KG1 (cell line): ENCODE measurements at places on chromosomes 3 and 15.

- no peak for DNase-seq
These were observed 66.0 kb downstream of the PLD1 start for GRCh38 chr3:171744158-171744741.

DNA sequence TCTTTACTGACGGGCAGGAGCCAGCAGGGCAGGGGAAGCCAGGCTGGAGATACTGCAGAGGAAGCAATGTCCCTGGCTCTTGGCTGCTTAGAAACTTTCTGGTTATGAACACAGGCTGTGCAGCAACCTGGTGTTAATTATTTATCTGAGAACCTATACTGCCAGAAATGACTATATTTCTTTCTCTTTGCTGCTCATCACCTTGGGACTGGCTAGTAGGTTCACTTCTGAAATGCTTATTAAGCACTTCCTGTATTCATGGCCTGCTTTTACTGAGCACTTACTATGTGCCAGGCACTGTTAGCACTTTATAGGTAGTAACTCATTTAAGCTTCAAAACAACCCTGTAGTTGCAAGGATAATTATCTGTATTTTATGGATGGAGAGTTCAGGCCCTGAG, 57.6 kb downstream of the RAB11A start:
- no peak for DNase-seq

DNA sequence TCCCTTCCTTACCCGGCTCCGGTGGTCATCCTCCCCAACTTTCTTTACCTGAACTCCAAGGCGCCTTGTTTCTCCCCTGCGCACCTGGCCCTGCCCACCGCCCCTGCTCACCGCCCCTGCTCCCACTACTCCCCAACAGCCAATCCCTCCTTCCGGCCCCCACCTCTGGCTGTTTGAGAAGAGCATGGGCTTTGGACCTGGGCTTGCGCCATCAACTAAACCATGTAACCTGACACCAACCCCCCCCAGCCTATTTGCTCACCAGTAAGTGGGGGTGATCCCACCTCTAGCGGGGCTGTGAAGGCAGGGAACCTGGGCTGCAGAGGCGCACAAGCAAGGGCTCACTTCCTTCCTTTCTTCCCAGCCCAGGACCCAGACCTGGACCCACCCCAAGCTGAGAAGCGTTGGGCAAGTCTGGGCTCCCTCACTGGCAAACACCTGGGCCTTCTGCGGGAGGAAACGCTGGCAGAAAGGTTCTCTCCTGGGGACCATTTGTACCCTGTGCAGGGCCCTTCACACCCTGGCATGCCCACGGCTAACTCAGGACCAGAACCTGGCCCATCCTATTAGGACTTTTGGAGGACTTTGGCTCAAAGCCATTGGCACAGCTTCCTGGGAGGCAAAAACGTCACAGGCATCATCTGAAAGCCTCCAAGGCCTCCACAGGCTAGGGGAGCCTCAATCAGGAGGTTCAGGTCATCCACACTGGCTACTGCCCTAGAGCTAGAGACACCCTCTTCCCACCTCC, at the start of gene PLXNB1:
Gene PLXNB1 (minus strand): TSS at position 127 of the 748 bp plus-strand sequence. CDS start 5,475 bp downstream, outside the sequence.
- no peak for DNase-seq

GRCh38 chr3:113261626-113262303, 50.4 kb downstream of the BOC start:
- DNase-seq = no peak

DNA sequence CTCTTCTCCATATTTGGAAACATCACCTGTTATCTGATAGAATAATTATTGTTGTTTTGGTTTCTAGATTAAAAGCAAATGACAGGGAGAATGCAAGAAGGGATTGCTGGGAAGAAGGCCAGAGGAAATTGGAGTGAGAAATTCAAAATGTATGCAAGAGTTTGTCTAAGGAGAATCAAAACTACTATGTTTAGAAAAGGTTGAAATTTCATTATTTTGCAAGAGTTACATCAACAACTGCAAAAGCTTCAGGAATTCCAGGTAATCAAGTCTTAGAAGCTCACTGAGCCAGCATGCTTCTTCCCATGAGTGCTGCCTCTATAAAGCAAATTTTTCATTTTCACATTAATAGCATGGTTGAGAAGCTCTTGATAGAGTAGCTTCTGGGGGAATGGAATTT, 177.2 kb upstream of the GBE1 start:
- no peak for DNase-seq

DNA sequence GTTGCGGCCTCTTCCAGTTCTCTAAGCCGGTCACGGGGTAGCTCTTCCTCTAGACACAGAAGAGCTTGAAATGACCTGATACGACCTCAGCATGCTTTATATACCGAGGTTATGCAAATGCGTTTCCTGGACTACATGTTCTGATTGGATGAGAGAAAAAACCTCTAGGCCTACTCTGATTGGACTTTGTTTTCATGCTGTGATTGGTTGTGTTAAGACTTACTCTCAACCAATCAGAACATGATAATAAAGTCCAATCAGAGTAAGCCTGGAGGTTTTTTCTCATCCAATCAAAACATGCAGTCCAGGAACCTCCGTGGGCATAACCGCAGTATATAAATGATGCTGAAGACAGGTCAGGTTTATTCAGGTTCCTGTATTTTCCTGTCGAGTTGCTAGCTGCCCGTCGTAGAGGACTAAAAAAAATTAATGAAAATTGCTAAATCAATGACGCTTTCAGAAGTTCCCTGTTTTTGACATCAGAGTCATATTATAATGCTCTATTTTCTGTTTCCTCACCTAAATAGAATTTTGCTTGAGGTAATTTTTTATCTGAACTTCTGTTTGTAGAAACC, 177.4 kb downstream of the POTEB3 start:
- no peak for DNase-seq

DNA sequence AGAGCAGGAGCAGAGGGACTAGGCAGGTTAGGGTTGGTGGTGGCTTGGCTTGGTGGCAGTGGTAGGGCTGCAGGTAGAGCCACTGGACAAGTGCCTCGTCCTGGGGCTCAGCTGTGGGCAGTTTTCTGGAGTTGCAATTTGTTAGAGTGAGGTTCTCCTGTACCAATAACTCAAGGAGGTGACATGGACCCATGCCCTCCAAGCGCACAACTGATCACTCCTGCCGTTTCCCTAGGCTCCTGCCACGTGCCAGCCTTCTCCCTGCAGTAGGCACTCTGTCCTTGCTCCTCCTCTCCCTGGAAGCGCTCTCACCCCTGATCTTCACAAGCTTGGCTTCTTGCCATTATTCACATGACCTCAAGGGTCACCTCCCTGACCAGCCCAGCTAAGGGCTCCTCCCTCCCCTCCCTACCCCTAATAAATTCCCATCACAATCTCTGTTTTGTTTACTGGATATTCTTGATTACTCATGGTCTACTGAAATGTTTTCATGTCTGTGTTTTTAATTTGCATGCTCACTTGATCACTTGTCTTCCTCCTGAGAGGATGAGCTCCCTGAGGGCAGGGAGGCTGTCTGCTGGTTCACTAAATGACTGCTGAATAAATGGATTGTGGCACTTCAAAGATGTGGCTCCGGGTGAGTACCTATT, 3.3 kb downstream of the WNT7A start:
- no peak for DNase-seq

- DNase-seq = no peak
These were observed 68.6 kb downstream of the EXOG start for GRCh38 chr3:38564631-38565338.

- DNase-seq = no peak
These were observed 226.5 kb upstream of the PROK2 start for GRCh38 chr3:72011485-72011884.

GRCh38 chr3:60917141-60917540, 334.1 kb downstream of the FHIT start:
- DNase-seq = no peak

GRCh38 chr15:71198846-71199245, 83.6 kb downstream of the THSD4 start:
- DNase-seq = no peak

- no peak for DNase-seq
These were observed 124.7 kb upstream of the RBMS3 start for GRCh38 chr3:29156086-29156715.

DNA sequence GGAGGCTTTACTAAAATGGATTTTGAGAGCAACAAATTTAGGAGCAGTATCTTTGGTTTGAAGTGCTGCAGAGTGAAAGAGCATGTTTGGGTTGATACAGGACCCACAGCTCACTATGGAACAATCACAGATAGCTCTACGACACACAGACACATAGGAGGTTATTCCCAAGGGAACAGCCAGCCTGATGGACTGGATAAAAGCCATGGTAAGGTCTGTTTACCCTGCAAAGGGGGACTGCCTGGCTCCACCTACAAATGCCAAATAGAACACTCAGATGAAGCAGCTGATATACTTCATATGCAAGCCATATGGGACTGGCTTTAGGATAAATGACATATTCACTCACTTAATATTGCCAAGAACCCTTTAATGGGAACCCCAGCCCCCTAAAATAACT, 75.4 kb downstream of the CDC25A start:
- no peak for DNase-seq

DNA sequence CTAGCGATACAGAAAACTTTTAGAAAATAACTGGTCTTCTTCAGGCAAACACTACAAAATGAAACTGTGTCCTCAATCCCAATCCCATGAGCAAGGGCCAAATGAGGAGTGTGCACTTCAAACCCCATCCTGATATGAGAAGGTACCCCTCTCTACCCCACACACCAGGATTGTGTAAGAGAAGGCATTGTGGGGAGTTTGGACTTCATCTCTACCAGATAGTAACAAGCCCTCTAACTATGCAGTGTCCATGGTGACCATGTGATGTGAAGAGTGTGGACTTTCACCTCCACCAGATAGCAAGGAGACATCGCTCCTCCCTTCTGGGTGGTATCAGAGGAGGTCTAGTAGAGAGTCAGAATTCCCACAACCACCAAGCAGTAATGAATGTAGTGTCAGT, 769.3 kb downstream of the MECOM start:
- no peak for DNase-seq

GRCh38 chr3:100230710-100231109, 30.1 kb upstream of the TBC1D23 start:
- no peak for DNase-seq

DNA sequence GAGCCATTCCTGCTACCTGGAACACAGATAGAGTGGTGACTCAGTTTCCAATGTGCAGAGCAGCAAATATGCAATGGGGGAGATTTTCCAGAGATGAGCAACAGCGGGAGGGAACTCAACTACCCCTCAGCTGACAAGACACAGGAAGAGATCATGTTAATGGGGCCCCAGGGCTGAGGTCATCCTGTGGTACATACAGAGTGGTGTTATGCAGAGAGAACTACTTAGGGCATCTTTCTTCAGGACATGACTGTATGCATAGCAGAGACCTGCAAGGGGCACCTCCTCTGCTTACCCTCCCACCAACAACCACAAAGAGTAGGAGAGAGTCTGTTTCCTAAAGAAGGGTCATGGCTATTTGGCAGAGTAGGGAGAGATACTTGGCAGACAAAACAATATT, 6.8 kb upstream of the TBC1D5 start:
- DNase-seq = no peak

GRCh38 chr15:25737218-25737643, 125.9 kb downstream of the ATP10A start:
- DNase-seq = no peak

GRCh38 chr3:189988322-189988721, 132.4 kb downstream of the P3H2 start:
- no peak for DNase-seq

DNA sequence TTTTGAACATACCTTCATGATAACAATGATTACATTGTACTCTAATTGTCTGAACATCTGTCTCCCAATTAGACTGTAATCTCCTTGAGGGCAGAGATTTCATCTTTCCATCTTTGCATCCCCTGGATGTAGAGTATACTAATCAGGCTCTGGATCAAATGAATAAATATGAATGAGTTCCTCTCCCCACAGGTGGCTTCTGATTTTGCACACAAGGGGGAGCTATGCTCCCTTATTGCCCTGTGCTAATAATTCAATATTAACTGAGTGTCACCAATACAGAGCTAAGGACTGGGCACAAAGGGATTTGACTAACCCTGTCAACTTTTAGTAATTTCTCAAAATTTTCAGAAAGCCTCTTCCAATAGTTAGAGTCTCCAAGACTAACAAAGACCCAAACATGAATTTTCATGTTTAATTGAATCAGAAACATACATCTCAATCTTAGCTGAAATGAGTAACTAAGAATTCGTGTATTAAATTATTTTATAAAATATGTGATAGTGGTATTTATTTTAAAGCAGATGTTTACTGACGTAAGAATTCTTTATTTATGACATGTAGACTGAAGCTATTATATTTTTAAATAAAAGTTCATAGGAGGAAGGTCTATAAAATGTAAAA, 3.0 kb downstream of the DUOXA1 start:
- no peak for DNase-seq

GRCh38 chr3:105459566-105460290, 93.0 kb downstream of the ALCAM start:
- no peak for DNase-seq

DNA sequence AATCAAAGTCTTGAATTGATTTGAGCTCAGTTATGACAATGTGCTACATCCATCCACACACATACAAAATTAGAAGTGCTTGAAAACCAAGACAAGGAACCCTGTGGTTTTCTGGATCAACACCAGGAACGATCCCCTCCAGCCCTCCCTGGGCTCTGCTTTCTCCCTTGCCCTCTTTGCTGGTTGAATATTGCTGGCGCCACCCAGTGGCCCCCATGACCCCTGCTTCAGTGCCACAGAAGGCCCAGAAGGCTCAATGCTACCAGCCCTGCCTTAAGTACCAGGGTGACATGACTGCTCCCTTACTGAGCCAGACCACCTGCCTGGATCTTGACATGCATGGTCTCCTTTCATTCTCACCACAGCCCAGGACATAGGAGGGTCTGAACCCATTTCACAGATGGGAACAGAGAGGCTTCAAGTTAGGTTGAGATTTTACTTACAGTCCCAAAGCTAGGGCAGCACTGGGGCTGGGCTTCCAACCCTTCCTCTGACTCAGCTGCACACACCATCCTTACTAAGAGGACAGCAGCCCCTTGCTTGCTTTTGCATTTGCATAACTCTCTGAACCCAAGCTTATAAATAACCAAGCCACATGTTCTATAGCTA, 15.0 kb downstream of the IL12A start:
- peak; percentile 26 for DNase-seq

DNA sequence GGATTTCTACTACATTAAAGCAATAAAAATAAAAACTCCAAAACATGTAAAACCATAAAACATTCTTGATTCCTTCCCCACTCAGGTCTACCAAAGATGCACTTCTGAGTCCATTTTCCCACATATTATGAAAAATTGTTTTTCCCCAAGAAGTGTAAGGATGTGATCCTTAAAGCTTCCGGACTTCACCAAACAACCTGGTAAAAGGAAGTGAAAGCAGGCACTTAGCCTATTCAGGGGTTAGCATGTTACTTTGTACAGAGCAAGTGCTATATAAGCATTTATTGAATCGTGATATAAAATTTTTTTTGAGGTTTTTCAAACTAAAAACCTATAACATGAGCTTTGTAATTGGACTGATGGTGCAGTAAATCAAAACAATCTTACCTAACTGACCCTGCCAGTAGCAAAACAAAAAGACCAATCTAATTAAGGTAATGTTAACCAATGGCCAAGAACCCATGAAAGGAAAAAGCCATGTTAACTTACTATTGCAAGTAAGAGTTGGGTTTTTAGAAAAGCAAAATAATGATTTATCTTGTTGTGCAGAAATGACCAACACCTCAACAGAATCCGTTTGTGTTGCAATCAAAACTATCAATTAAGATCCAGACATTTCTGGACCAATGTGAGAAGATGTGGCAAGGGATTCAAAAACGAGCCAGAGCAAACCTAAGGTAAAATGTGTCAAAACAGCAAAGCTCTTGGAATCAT, 1.8 kb downstream of the SETD2 start:
- no peak for DNase-seq
